DMS 273 treated with DMSO at 0.1 percent for 48 hours (cell line): ENCODE measurements at places on chromosomes 3 and 15.

DNA sequence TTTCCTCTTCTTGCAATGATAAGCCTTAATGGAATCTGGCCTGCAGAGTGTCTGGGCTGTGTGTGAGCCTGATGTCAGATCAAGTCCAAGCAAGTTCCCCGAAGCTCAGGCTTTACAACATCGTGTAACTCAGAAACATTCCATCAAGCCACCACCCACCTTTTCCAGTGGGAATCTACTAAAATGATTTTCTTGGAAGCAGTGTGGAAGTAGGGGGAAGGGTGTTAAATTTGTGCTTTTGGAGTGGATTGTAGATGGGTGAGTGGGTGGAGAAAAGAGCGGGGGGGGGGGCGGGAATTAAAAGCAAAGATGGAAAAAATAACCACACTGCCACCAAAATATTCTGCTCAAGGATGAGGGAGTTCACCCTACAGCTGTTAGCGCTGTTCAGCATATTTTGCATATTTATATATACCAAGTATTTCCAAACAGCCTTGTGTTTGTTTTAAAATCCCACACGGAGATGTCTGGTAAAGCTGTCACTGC lies 53.6 kb downstream of the VGLL3 start:
- no peak for DNase-seq

GRCh38 chr15:69450968-69451695 lies 1.5 kb upstream of the RPLP1 start:
- no peak for DNase-seq

GRCh38 chr3:102092617-102093466 lies 243.5 kb downstream of the NFKBIZ start:
- DNase-seq, result no peak

DNA sequence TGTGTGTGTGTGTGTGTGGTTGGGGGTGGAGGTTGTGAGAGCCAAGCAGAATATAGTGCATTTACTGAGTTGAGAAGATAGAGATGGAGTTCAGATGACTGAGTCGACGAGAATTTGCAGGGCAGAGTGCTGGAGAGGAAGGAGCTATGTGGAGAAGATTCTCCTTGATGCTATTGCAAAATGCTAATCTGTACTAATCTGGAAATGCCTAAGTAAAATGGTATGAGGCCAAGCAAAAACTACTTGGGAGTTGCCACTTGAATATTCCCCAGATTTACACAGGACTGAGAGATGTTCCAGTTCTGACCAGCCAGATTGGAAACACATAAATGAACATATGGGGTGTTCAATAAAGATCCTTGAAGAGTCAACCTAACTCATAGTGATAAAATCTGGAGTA lies 316.4 kb downstream of the NSUN3 start:
- DNase-seq, result no peak

DNA sequence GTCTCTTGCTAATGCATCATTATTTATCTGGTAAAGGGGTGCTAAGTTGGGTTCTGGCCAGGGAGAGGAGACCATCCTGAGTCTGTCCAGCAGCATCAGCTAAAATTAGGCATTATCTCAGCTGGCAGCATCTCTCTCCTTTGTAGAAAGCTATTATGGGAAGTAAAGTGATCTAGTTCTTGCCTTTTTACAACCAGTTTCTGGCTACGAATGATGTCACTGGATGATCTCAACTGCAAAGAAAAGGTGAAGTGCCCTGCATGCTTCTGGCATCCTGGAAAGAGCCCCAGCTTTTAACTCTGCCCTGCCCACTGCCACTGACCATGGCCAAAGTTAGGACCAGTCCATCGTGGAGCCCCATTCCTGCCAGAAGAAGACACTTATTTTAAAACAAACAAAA lies 37.1 kb upstream of the IL12A start:
- DNase-seq, result no peak

- DNase-seq, result no peak
Observed at GRCh38 chr15:89660556-89660955, 5.3 kb upstream of the KIF7 start.

- no peak for DNase-seq
Observed at GRCh38 chr3:114445233-114445632, 151.4 kb downstream of the TIGIT start.

DNA sequence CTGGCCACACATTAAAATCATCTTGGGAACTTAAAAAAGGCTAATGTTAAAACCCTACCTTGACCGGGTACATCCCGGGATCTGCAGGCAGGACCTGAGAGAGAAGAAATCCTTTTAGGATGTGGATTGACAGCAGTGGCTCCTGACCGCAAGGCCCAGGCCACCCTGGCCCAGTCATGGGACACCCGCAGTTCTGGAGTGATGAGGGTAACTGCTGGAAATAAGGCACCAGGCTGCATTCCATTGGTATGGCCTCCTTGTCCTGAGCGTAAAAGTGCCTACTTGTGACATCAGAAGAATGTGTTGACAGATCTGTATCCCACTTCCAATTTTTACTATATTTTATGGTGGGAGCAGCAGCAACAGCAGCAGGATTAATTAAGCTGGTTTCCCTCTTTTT lies 63.4 kb upstream of the GSK3B start:
- no peak for DNase-seq

DNA sequence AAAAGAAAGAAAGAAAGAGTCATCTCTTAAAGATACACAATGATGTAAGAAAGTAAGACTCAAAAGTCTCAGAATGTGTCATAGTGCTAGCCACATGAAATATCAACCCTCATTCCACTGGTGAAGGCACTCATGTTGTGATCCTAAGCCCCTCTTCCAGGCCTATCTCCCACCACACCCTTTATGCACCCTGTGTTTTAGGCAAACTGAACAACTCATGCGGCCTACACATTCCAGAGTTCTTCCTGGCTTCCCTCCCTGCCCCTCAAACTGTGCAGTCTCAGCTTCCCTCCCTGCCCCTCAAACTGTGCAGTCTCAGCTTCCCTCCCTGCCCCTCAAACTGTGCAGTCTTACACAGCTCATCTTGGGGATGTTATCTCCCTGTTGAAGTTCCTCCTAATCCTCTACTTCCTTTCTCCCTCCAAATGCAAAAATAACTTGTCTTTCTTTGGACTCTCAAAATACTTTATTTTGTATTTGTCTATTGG lies 69.0 kb upstream of the FNDC3B start:
- no peak for DNase-seq

GRCh38 chr3:108346301-108347227 lies 50.2 kb downstream of the HHLA2 start:
- DNase-seq, result no peak

DNA sequence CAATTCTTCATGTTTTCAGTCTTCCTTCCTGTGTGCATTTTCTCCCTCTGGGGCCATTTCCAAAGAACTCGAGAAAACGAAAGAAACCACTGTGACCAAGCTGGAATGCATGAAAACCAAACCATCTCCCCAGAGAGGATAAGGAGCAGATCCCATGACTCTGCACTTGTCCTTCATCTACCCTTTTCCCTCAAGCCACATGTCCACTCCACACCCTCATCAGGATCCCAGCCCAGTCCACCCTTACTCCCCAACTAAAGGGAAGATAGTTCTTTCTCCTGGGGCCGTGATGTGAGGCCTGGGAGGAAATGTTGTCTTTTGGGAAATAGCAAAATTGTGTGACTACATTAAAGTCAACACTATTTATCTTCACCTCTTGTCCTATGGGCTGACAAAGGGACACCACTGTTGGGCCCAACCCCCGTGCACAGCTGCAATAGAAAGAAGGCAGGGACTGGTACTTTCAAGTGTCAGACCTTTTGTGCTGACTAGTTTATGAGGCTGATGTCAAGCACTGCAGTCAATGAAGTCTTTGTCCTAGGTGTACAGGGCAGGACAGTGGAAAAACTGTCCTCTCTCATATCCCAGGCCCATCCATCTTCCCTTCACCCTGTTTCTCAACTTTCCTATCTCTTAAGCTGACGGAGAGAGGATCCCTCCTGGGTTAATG lies 487.1 kb upstream of the NR2F2 start:
- DNase-seq, result no peak

DNA sequence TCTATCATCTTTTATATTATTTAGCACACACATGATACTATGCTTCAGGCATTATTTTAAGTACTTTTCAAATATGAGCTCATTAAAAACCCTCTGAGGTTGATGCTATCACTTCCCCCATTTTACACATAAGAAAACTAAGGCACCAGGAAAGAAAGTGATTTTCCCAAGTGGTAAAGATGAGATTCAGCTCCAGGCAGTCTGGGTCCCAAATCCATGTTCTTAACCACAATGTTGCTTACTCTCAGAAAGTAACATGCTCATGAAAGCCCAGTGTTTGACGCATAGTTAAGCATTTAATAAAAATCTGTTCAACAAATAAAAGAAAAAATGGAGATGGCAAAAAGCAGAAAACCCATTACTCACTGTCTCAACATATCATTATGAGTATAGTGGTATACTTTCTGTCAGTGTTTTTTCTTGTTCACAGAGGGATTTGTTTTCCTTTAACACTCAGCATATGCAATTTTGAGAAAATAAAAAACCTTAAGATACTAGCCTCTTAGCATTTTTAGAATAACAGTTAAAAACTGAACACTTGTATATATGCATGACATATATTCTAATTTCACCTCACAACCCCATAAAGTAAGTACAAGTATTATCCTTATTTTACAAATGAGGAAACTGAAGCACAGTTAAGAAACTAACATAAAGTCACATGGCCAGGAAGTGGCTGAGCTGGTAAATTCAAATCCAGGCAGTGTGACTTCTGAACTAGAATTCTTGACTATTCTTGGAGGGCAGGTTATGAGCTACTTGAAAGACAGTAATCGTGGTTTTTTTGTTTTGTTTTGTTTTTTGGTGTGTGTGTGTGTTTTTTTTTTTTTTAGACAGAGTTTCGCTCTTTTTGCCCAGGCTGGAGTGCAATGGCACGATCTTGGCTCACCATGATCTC lies 10.4 kb downstream of the PEAK1 start:
- DNase-seq, result no peak

GRCh38 chr15:75450307-75451201 lies 936 bp downstream of the SIN3A start:
- DNase-seq, result peak; percentile 82

- no peak for DNase-seq
Observed at GRCh38 chr3:52268036-52268435, 10.4 kb downstream of the WDR82 start.

GRCh38 chr3:47270526-47270925 lies 12.1 kb downstream of the KIF9 start:
- no peak for DNase-seq

DNA sequence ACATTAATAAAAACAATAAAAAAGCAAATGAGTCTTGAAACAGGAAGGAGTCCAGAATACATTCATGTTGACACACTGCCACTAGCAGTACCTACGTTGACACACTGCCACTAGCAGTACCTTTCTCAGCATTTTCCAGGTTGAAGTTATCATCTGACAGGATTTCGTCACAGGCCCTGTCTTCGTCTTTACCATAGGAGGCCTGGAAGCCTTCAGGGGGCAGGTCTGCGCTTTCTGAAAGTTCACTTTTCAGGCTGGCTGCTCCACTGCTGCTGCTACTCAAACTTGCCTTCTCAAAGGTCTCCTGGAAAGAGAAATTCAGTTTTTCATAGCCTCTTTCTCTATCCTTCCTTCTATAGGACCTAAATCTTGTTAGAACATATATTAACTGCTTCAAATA lies 194.7 kb downstream of the NEK10 start:
- no peak for DNase-seq

DNA sequence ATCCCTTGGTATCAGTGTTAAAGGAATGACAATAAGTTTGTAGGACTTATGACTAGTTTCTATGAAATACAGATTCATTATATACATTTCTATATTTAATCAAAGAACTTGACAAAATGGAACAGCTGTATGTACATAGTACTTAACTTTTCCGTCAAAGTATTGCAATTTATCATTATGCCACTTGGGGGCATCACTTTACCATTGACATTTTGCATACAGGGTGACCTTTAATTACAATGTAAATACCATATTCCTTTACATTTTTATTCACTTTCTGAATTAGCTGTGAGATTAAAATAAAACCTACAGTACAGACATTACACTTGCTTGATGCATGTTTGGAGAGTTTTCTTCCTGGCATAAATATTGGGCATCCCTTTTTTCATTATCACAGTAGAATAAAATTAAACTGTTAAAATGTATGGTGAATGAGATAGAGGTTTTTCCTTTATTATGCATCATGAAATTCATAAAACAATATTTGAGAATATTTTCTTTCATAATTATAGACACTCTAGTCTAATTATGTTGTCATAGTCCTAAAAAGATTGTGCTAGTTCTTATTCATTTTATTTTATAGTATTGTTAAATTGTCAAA lies 6.9 kb downstream of the NEK11 start:
- DNase-seq, result peak; percentile 25

- no peak for DNase-seq
Observed at GRCh38 chr15:70451821-70452653, 311.3 kb downstream of the UACA start.

DNA sequence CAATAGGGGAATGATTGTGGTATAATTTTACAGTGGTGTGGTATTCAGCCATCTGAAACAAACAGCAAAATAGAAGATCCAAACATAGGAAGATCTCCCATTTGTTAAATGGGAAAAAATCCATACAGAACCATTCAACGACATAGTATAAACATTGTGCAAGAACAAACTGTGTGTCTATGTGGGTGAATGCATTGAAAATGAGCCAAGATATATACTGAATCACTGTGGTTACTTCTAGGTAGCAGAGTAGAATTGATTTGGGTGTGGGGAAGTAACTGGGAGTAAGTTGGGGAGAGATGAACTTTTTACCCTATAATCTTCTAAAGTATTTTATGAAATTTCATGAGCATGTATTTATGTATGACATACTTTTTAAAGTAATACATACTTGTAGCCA lies 123.1 kb upstream of the UMPS start:
- no peak for DNase-seq

GRCh38 chr3:49349348-49350114 lies 8.6 kb downstream of the GPX1 start:
- no peak for DNase-seq

GRCh38 chr15:70518201-70519003 lies 245.0 kb downstream of the UACA start:
- no peak for DNase-seq

GRCh38 chr3:143247073-143247472 lies 127.5 kb downstream of the CHST2 start:
- no peak for DNase-seq

GRCh38 chr3:57792198-57792597 lies 36.1 kb downstream of the SLMAP start:
- DNase-seq, result no peak

GRCh38 chr3:69079269-69080159 lies 651 bp downstream of the UBA3 start:
- DNase-seq, result no peak
